ENCODE measurements at places on chromosomes 13 and 19.

DNA sequence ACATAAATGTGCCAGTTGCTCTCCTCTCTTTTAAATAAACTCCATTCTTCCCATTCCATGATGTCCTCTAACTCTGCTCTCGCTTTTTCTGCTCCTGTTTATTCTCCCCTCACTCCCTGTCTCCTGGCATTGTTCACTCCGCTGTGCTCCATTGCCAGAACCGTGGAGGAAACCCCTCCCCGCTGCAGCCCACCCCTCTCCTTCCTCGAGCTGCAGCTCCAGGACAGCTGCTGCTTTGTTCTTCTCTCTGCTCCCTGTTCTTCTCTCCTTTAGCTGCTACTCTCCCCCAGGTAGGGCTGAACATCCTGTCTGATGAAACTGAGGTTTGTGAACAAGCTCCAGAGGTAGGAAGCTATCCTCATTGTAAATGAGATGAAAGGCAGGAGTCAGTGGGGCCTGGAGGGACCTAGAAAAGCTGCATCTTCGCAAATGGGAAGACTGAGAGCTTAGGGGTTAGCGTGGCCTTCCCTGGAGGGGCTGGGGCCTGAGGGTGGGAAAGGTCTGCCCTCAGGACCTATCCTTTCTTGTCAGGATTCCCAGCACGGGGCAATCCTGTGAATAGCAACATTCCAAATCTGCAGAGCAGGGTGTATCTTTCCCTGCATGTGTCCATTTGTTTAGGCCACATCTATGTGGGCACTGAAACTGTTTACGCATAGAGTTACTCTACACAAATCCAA, 243.7 kb downstream of the DNAJC15 start:
- no peak for DNase-seq

DNA sequence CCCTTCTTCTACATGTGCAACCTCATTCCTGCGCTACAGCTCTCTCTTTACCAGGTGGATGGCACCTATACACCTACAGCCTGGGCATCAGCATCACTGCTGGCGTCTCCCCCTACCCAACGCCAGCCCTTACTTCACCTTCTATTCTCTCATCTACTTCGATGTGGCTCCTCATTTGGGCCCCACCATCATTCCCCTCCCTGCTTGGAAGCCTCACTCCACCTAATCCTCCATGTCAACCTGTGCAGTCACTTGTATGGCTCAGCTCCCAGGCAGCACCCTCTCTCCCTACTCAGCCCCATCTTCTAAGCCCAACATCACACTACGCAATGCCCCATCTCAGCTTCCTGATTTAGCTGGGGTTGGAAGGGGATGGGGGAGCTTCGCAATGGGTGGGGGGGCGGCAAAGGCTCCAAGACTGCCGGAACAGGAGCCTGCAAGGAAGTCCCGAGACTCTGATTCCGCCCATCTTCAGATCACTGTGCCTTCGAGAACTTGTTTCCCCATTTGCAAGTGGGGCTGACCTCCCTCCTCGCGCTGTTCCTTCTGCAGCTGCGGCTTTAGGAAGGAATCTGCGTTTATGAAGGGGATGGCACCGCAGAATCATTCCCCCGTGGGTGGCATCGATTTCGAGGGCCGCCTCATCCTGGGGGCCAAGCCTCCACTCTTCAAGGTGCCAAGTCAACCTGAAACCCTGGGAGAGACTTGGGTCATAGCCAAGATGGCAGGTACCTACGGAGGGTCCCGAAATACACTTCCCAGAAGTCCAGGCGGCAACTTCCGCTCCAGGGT, 913 bp downstream of the MZF1 start:
- DNase-seq = no peak

GRCh38 chr19:33758541-33759013, 38.1 kb upstream of the KCTD15 start:
- DNase-seq = no peak

DNA sequence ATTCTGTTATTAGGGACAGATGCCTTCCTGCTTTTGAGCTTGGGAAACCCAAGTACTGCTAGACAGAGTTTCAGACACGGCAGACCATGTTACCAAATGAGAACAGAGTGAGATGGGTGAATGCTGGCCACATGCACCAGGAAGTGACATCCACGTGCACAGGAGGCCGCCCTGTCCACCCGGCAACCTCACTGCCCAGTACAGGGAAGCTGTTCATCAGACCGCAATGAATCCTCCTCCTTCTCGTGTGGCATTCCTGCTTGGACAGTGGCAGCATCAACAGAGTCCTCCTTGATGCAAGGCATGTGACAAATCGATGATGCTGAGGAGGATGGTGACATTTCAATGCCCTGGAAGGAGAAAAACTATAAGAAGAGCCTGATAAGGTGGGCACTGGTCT, 191.0 kb upstream of the SOX1 start:
- no peak for DNase-seq

DNA sequence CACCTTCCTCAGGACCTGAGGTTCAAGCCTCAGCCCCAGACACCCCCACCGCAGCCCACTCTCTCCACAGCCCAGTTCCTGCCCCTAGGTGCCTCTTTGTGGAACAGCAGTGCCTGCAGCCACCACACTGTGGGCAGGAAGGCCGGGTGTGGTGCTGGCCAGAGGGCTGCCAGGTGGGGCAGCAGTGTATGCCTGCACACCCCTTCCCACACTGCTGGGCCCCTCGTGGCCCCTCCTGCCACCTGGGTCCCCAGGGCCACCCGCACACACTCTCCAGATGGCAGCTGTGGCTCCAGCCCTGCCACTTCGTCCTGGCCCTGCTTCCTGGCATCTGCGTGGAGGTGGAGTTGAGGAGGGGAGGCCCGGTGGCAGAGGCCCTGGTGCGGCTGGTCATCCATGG, 35.1 kb downstream of the HPN start:
- no peak for DNase-seq

- no peak for DNase-seq
Measured at GRCh38 chr19:40383668-40384248, 6.2 kb downstream of the HIPK4 start.

GRCh38 chr13:32850316-32851052, 165.7 kb upstream of the KL start:
- no peak for DNase-seq
